Myometrial cell (primary cell): ENCODE measurements at places on chromosomes 12 and 14. TPM values are rescaled to one million over a fixed set of nuclear protein-coding genes. Genes with fewer than 3 reads are reported as not detected.

Gene RERG
- total RNA-seq, result 3.5 and 3.7 TPM in 2 replicates

Gene CDKN3
- total RNA-seq, result 89.1 and 108 TPM in 2 replicates

Gene WNT5B
- 62.4 and 73.8 TPM in 2 replicates for total RNA-seq

Gene RFX4
- total RNA-seq, result not detected in 2 replicates

Gene CLEC1B
- total RNA-seq, result not detected in 2 replicates
